ENCODE measurements at places on chromosomes 16 and 17. TPM values are rescaled to one million over a fixed set of nuclear protein-coding genes. Genes with fewer than 3 reads are reported as not detected.

DNA sequence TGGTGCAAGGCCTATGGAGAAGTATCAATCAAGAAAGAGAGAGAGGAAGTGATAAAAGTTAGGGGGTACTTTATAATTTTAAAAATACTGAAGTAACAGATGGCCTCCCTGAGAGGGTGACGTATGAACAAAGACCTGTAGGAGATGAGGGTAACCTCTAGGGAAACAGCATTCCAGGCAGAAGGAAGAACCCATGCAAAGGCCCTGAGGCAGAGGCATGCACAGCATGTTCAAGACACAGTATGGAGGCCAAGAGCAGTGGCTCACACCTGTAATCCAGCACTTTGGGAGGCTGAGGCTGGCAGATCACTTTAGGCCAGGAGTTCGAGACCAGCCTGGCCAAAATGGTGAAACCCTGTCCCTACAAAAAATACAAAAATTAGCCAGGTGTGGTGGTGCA is 192.6 kb upstream of the AXIN2 start:
- DNase-seq: no peak

DNA sequence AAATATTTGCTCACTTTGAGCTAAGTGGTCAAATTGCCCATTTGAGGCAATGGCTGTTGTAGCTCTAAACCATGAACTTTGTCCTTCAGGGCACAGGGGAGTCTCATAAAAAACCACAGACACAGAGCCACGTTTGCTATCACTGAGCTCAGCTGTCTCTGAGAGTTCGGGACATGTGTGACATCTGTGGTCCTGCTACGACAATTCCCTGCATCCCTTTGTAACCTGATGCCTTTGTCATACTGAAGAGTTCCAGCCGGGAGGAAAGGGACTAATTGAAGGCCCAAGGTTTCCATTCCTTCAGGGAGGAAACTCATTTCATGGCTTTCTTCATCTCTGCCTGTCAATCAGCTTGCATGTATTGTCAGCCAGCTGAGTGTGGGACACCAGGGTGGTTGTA is 599.4 kb upstream of the CDH5 start:
- no peak for DNase-seq

- DNase-seq: no peak
Measured at GRCh38 chr16:50260206-50261159, 5.9 kb upstream of the ADCY7 start.

- DNase-seq: no peak
Measured at GRCh38 chr16:549544-550263, 10.5 kb upstream of the PRR35 start.

GRCh38 chr16:8949536-8950418 is 13.9 kb downstream of the USP7 start:
- no peak for DNase-seq

- no peak for DNase-seq
Measured at GRCh38 chr17:5877948-5878347, 192.2 kb upstream of the WSCD1 start.

DNA sequence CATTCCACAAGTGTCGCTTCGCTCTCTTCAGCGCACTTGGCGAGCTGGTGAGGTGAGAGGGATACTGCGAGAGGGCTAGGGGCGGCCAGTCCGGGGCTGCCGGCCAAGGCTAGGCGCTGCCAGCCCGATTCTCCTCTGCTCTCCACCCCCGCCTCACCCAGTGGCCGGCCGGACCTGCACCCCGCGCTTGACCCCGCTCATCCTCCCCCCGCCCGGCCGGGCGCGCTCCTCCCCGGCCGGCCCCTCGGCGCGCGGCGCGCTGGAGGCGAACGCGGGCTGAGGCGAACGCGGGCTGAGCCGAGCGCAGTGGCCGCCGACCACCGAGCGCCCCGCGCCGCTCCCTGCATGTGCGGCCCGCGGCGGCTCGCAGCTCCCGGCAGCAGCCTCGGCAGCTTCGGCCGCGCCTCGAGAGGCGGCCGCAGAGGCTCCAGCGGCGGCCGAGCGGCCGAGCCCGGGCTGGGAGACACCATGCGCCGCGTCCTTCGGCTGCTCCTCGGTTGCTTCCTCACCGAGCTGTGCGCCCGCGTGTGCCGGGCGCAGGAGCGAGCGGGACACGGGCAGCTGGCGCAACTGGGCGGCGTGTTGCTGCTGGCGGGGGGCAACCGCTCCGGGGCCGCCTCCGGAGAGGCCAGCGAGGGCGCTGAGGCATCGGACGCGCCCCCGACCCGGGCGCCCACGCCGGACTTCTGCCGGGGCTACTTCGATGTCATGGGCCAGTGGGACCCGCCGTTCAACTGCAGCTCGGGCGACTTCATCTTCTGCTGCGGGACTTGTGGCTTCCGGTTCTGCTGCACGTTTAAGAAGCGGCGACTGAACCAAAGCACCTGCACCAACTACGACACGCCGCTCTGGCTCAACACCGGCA is at the start of gene SHISA9:
Gene SHISA9 (plus strand): TSS at position 2 of the 865 bp plus-strand sequence.
- DNase-seq: peak; percentile 6

The KCNG4 gene
- total RNA-seq: not detected

DNA sequence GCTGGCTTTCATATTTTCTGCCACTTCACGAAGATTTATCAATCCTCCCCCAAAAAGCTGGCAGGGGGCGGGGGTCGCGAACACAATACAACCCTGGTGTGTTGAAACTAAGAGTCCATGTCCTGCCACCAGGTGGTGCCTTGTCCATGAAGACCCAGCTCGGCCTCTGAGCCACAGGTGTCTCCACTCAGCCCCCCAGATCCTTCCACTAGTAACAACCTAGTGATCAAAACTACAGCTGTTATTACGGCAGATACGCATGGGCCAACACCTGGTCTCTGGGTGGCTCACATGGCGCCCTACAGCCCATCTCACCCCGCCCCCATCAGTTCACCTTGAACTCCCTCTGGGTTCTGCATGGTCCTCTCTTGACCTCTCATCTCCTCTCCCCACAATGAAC is 27.7 kb downstream of the USP7 start:
- peak; percentile 47 for DNase-seq

GRCh38 chr17:15091825-15092224 is 173.3 kb downstream of the PMP22 start:
- DNase-seq: no peak

GRCh38 chr16:74862743-74863244 is 88.2 kb upstream of the FA2H start:
- DNase-seq: peak; percentile 70

GRCh38 chr17:50190603-50191358 is 10.7 kb downstream of the COL1A1 start:
- DNase-seq: no peak

The MMP28 gene
- total RNA-seq: 38.1 TPM

- no peak for DNase-seq
Measured at GRCh38 chr17:2647957-2648356, 54.5 kb downstream of the PAFAH1B1 start.

The NUPR1 gene
- total RNA-seq: 3.8 TPM

The SMIM5 gene
- 0.09 TPM for total RNA-seq

GRCh38 chr16:15741207-15741871 is 91.3 kb downstream of the NDE1 start:
- no peak for DNase-seq

DNA sequence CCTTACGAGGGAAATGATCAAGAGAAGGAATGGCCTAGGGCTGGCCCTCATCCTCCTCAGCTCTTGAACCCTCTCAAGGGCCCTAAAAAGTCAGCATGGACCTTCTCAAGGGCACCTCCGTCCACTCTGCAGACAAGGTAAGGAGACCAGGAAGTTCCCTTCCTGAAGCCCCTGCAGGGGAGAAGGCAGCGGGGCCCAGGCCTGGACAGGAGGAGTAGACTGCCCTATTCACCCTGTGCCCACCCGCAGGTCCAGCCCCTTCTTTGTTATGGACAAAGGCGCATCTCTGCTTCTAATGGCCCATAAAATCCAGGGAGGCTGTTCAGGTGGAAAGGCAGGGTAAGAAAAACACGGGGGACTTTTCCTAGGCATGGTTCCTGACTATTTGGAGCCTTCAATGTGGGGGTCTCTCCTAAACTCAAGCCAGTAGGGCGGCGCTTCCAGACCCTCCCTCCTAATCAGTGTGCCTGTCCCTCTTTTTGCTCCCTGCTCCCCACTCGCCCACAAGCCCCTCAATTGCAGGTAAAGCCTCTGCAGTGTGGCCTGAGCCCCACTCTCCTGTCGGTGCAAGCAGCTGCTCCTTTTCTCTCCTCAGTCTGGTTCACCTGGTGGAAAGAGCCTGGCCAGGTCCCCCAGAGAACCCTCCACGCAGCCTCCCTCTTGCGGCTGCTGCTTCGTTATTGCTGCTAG is 28.2 kb downstream of the AXIN2 start:
- DNase-seq: no peak

DNA sequence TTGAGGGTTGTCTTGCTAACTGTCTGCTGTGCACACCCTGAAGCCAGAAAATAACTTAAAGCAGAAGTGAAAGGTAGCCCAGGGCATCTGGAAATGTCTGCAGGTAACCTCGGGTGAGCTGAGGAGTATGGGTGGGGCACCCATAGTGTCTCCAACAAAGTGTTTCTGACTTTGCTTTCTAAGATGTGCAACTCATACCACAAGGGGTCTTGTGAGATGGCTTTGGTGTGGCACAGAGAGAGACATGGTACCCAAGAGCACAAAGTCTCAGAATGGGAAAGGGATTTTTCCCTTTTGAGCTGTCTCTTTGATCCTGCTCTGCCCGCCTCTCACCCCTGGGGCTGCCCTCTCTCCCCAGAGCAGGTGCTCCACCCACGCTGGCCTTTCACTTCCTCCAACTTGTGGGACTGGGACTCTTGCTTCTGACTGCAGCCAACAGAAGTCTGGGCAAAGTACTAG is 6.9 kb downstream of the CHD9 start:
- DNase-seq: peak; percentile 21

GRCh38 chr16:84617041-84617790 is 662 bp downstream of the COTL1 start:
- peak; percentile 27 for DNase-seq

The TP53TG3B gene
- total RNA-seq: not detected

GRCh38 chr16:4414187-4414917 is 2.0 kb downstream of the CORO7 start:
- DNase-seq: no peak

The SULT1A4 gene
- 18.4 TPM for total RNA-seq

The ESRP2 gene
- 4.1 TPM for total RNA-seq

The HEATR9 gene
- not detected for total RNA-seq

DNA sequence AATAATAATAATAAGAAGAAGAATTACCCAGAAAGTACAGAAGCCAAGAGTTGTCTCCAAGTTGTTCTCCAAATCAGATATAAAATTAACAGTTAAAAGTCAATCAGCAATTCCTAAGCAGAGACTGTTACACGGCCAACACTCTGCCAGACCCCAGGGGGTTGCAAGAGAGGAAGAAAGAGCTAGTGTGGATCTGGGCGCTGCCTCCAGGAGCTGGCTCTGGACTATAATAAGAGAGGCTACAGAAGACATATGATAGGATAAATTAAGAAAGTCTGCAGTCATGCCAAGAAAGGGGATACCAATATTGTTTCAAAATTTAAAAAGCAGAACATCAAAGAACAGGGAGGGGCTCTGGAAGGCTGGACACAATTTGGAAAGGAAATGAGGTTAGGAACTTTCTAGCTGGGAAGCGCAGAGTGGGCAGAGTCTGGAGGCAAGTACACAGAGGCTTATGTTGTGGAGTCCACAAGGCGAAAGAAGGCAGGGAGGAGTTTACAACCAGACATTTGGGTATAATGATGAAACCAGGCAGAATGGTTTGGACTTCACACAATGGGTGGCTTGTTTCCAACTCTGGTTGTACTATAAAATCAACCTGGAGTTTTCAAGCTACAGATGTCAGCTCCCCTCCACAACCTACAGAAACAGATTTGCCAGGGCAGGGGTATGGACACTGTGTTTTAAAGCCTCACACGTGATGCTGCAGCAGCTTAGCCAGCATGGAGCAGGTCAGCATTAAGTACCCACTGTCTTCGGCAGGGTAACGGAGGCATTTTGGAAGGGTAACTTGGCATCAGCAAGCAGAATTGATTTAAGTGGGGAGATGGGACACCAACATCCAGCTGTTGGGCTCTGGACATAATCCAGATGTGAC is 49.4 kb downstream of the SLC39A11 start:
- peak; percentile 14 for DNase-seq

GRCh38 chr16:88730632-88731607 is 24.6 kb downstream of the CTU2 start:
- no peak for DNase-seq

GRCh38 chr16:54923055-54923473 is 7.6 kb upstream of the IRX5 start:
- no peak for DNase-seq

The CHMP1A gene
- total RNA-seq: 117 TPM

DNA sequence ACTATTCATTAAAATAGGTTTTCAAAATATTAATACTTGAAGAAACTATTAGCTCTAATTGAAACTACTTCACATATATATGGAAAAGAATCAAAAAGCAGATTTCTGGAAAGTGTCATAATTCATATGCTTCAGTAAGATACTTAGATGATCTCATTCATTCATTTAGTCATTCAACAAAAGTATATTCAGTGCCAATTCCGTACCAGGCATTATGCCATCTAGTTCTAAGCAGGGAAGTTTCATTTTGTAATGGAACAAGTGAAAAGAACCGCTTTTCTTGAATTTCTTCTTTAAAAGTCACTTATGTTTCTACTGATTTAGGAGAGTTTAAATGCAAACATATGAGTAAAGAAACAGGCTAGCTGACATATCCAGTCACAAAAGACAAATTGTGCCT is 118.3 kb upstream of the FAM20A start:
- DNase-seq: no peak

DNA sequence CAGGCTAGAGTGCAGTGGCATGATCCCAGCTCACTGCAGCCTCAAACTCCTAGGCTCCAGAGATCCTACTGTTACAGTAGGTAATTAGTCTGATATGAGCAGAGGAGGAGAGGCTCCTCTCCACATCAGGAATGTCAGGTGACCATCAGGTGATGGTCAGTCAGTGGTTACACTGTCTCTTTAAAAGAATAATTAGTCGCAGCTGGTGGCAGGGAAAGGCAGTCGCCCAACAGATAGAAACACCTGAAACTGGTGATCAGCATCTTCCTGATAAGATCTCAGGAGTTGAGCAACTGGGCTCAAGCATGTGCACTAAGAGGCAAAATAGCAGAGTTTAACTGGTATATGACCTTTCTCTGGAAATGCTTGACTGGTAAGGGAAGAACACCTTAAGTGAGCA is 21.5 kb upstream of the ABCA5 start:
- no peak for DNase-seq

DNA sequence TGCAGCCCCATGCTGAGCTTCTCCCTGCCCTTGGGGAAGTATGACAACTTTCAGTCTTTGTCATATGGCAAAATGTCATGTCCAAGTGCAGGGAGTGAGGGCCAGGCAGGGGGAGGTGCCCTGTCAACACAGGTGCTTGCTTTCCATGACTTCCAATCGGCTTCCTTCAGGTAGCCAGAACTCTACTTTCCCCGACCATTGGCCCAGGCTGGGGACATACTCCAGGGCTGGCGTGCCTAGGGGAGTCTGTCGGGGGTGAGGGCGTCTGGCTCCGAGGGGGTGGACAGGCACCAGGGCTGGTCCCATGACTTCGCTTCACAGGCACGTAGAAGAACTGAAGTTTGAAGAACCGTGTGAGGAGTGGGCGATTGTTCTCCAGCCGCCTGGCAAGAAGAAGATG is 19.8 kb upstream of the PIK3R6 start:
- DNase-seq: no peak

The SCGB1C2 gene
- total RNA-seq: not detected

The MPP3 gene
- 4.9 TPM for total RNA-seq

- DNase-seq: peak; percentile 51
Measured at GRCh38 chr16:68490829-68491575, 42.7 kb upstream of the SMPD3 start.
